ENCODE measurements at places on chromosomes 2 and 18. TPM values are rescaled to one million over a fixed set of nuclear protein-coding genes. Genes with fewer than 3 reads are reported as not detected.

The FBXO11 gene
- total RNA-seq = 31.8 TPM

The ERFE gene
- total RNA-seq = 0.46 TPM

The CLEC4F gene
- not detected for total RNA-seq

The SCN7A gene
- 2.5 TPM for total RNA-seq

The TSGA10 gene
- 0.40 TPM for total RNA-seq

The RAB6C gene
- not detected for total RNA-seq

The C2orf66 gene
- total RNA-seq = not detected

The MRPL33 gene
- 500 TPM for total RNA-seq

The EVA1A gene
- total RNA-seq = 0.56 TPM

The SPHKAP gene
- not detected for total RNA-seq

The ITPRIPL1 gene
- total RNA-seq = 0.75 TPM

The MOGAT1 gene
- not detected for total RNA-seq

GRCh38 chr18:77022556-77022955, 110.0 kb downstream of the MBP start:
- H3K4me3 ChIP-seq = no peak overlapping the region
- H3K27ac ChIP-seq = peak overlapping the region; percentile 80
- DNase-seq = no peak
- H3K36me3 ChIP-seq = no peaks in the 10 kb centered on the region
- no peaks in the 10 kb centered on the region for H3K27me3 ChIP-seq

- H3K27me3 ChIP-seq = no peaks in the 10 kb centered on the region
- H3K4me1 ChIP-seq = no peaks in the 10 kb centered on the region
- H3K4me3 ChIP-seq = no peak overlapping the region
- no peak overlapping the region for H3K27ac ChIP-seq
Observed at GRCh38 chr2:141323571-141323970, 807.2 kb downstream of the LRP1B start.

DNA sequence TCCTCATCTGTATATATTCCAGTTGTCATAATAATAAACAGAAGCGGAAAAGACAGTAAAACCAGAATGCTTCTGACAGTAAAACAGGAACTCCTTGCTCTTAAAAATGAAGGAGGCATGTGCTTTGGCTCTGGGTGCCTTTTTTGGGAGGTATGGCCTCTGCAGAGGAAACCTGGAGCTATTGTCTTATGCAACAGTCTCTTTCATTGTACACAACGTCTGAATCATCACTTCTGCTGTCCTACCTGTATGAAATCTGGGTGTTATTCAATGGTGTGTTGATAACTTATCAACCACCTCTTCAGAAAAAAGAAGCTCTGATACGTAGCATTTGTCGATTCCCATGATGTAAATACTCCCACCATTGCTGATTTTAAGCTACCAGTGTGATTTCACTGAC, 64.8 kb downstream of the CDCA7 start:
- no peak overlapping the region for H3K4me3 ChIP-seq
- no peaks in the 10 kb centered on the region for H3K36me3 ChIP-seq
- DNase-seq = no peak
- H3K27ac ChIP-seq = no peak overlapping the region
- no peaks in the 10 kb centered on the region for H3K27me3 ChIP-seq

DNA sequence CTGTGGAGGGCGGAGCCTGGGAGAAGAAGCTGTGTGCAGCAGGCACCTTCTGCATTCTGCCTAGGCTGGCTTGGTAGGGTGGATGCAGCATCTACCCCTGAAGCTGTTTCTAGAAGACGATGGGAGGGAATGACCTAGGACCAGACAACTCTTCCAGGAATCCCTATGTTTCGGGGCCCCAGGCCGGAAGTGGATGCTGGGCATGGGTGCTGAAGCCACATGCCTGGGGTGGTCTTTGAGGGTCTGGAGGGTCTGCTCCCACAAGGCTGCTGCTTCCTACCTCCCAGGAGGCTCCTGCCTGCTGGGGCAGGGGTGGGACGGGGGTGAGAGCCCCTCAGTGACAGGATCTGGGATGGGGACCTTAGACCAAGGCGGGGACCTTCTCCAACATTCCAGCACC, 61.0 kb downstream of the CIB4 start:
- no peaks in the 10 kb centered on the region for H3K4me1 ChIP-seq
- no peaks in the 10 kb centered on the region for H3K27me3 ChIP-seq
- no peak overlapping the region for H3K4me3 ChIP-seq
- no peak overlapping the region for H3K27ac ChIP-seq

- no peak overlapping the region for H3K4me3 ChIP-seq
- H3K4me1 ChIP-seq = no peaks in the 10 kb centered on the region
- no peak for DNase-seq
Observed at GRCh38 chr2:237030382-237030781, 55.3 kb upstream of the COPS8 start.

DNA sequence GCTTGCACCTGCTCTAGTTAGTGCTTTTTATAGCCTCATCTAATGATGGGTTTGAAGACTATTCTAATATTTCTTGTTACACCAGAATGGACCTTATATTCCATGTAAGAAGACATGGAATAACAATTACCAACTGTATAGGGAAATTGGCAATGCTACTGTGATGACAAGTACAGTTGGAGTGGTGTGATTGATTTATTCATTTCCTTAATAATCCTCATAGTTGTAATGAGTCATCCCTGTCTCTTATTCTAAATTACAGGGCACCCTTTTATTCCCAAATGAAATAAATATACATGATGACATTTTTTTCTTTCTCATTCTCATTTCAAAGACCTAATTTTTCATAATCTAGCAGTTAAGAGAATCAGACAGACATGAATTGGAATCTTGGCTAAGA, 18.3 kb upstream of the TLK1 start:
- DNase-seq = no peak
- H3K4me1 ChIP-seq = no peaks in the 10 kb centered on the region
- H3K27ac ChIP-seq = no peak overlapping the region

GRCh38 chr2:230984393-230985220, 11.3 kb upstream of the SPATA3 start:
- H3K4me3 ChIP-seq = no peak overlapping the region
- no peaks in the 10 kb centered on the region for H3K4me1 ChIP-seq
- H3K27me3 ChIP-seq = peaks cover 5% of the 10 kb centered on the region

DNA sequence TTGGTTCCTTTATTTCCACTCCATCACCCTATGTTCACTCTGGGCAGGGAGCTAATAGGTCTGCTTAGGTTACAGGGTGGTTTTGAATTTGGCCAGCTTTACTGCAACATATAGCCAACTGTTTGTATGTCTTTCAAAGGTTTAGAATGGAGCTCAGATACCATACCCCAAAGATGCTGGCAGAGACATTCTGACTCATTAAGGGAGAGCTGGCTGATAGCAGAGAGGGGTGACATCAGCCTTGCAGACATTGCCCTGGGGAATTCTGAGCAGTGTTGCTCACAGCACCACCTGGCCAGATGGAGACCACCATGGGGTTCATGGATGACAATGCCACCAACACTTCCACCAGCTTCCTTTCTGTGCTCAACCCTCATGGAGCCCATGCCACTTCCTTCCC, 2.1 kb downstream of the PROKR1 start:
- H3K36me3 ChIP-seq = no peaks in the 10 kb centered on the region
- DNase-seq = no peak
- H3K27me3 ChIP-seq = peaks cover 36% of the 10 kb centered on the region
- H3K4me3 ChIP-seq = no peak overlapping the region

GRCh38 chr2:20852139-20852538, 29.2 kb upstream of the LDAH start:
- no peaks in the 10 kb centered on the region for H3K4me1 ChIP-seq
- no peaks in the 10 kb centered on the region for H3K36me3 ChIP-seq
- no peaks in the 10 kb centered on the region for H3K27me3 ChIP-seq
- H3K4me3 ChIP-seq = no peak overlapping the region
- H3K27ac ChIP-seq = no peak overlapping the region

DNA sequence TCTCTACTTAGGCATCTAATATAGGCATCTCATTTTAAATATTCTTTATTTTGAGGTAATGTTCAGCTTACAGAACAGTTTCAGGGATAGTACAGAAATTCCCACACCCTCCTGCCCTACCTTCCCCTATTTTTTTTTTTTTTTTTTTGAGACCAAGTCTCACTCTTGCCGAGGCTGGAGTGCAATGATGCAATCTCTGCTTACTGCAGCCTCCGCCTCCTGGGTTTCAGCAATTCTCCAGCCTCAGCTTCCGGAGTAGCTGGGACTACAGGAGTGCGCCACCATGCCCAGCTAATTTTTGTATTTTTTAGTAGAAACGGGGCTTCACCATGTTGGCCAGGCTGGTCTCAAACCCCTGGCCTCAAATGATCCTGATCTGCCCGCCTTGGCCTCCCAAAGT, 97.6 kb downstream of the EPB41L5 start:
- H3K27ac ChIP-seq = no peak overlapping the region
- H3K27me3 ChIP-seq = no peaks in the 10 kb centered on the region
- H3K4me1 ChIP-seq = peaks cover 28% of the 10 kb centered on the region
- H3K4me3 ChIP-seq = no peak overlapping the region
- H3K36me3 ChIP-seq = no peaks in the 10 kb centered on the region
- DNase-seq = no peak

GRCh38 chr2:74439803-74440377, 1.8 kb downstream of the RTKN start:
- peak overlapping the region; percentile 55 for H3K4me3 ChIP-seq
- H3K36me3 ChIP-seq = no peaks in the 10 kb centered on the region

- H3K27ac ChIP-seq = peak overlapping the region; percentile 100
- no peak overlapping the region for H3K4me3 ChIP-seq
- H3K27me3 ChIP-seq = no peaks in the 10 kb centered on the region
- H3K36me3 ChIP-seq = no peaks in the 10 kb centered on the region
Observed at GRCh38 chr2:46539327-46540276, 60.2 kb downstream of the TMEM247 start.

DNA sequence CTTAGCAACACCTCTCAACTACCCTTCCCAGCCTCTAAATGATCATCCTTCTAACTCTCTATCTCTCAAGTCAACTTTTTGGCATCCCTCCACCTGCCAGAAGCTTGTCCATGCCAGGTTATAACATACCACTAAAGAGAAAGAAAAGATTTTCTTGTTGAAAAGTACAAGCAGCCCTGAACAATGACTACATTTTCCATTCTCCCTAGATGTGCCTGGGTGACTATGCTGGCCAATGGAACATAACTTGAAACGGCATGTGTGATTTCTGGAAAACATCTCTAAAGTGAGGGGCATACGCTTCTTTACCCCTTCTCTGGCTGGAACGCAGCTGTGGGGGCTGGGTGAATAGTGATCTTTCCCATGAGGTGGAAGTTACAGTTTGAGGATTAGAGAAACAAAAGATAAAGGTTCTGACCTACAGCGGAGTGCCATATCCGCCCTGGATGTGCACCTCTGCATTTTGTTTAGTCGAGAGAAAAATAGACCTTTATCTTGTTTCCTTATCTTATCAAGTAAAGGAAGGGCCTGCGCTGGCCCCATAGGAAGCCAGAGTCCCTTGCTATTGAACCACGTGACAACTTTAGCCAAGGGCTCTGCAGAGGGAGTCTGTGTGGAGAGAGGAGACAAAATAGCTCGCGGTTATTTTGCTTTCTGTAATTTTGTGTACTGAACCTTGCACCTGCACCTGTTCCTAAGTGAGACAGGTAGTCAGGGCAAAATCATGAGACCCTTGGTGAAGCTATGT, 436.8 kb downstream of the TGIF1 start:
- no peak overlapping the region for H3K4me3 ChIP-seq
- no peak overlapping the region for H3K27ac ChIP-seq
- H3K36me3 ChIP-seq = no peaks in the 10 kb centered on the region

GRCh38 chr2:136122661-136123060, 4.7 kb upstream of the CXCR4 start:
- no peaks in the 10 kb centered on the region for H3K36me3 ChIP-seq
- no peak overlapping the region for H3K27ac ChIP-seq
- H3K4me1 ChIP-seq = peaks cover 6% of the 10 kb centered on the region
- H3K4me3 ChIP-seq = no peak overlapping the region
- DNase-seq = no peak
- H3K27me3 ChIP-seq = peaks cover 43% of the 10 kb centered on the region

- no peak overlapping the region for H3K27ac ChIP-seq
- no peaks in the 10 kb centered on the region for H3K36me3 ChIP-seq
- H3K4me1 ChIP-seq = no peaks in the 10 kb centered on the region
- no peak for DNase-seq
- no peak overlapping the region for H3K4me3 ChIP-seq
Observed at GRCh38 chr2:131400849-131401248, 36.9 kb upstream of the RAB6D start.

DNA sequence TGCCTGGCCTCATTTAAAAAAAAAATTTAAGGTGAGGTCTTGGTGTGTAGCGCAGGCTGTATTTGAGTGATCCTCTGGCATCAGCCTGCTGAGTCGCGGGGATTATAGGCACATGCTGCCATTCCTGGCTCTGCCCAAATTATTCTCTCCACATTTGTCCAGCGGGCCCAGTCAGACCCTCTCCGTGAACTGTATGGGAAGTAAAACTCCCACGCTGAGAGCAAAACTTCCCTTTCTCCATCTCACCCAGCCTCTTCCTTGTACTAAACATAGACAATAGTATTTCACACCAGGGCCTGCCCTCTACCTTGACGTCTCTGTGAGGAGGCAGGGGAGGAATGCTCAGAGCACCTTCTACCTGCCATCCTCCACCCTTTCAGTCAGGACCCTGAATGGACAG, 37.0 kb downstream of the EIF4E2 start:
- H3K4me3 ChIP-seq = no peak overlapping the region
- no peaks in the 10 kb centered on the region for H3K27me3 ChIP-seq
- no peak for DNase-seq
- H3K36me3 ChIP-seq = peaks cover 10% of the 10 kb centered on the region

GRCh38 chr18:55475467-55475866, 112.5 kb downstream of the TCF4 start:
- H3K4me3 ChIP-seq = no peak overlapping the region
- no peak for DNase-seq
- H3K27ac ChIP-seq = no peak overlapping the region
- H3K36me3 ChIP-seq = no peaks in the 10 kb centered on the region
- H3K27me3 ChIP-seq = no peaks in the 10 kb centered on the region

DNA sequence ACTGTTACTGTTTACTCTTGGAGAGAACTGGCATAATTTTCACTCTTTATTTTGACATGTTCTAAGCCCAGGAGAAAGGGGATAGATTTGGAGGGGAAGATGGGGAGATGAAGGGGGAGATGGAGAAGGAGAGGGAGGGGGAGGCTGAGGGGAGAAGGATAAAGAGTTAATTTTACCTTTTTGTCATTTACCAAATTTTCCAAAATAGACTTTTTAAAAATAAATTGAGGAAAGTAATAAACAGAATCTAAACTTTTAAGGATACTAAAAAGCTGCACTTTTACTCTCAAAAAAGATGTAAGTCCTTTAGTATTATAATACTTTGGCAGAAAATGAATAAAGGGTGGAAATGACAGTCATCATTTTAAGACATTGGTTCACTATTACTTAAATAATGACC, 12.3 kb downstream of the MMADHC start:
- H3K4me1 ChIP-seq = peaks cover 33% of the 10 kb centered on the region
- H3K27ac ChIP-seq = no peak overlapping the region
- H3K4me3 ChIP-seq = no peak overlapping the region
- no peak for DNase-seq
- H3K27me3 ChIP-seq = no peaks in the 10 kb centered on the region

DNA sequence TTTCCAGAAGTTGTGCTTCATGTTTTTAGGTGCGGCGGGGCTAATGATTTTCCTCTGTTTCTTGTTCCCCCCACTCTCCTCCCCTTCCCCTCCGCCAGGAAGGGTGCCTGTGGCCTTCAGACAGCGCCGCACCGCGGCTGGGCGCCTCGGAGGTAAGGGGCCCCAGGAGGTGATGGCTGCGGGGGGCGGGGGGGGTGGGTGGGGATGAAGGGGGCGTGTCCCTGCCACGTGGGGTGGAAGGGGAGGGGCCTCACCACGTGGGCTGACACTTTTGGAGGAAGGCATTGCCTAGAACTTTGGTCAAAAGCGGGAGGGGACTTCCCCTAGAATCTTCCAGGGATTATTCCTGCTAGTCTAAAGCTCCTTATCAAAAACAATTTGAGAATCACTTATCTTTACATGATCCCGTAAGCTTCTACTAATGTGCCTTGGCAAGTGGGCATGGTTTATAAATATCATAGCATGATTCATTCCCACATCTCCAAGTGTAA, 83.1 kb downstream of the FAM210A start:
- H3K36me3 ChIP-seq = peaks cover 9% of the 10 kb centered on the region
- no peak for DNase-seq
- no peaks in the 10 kb centered on the region for H3K4me1 ChIP-seq
- H3K4me3 ChIP-seq = no peak overlapping the region
- H3K27ac ChIP-seq = no peak overlapping the region
